ENCODE measurements at places on chromosomes 13 and 19.

DNA sequence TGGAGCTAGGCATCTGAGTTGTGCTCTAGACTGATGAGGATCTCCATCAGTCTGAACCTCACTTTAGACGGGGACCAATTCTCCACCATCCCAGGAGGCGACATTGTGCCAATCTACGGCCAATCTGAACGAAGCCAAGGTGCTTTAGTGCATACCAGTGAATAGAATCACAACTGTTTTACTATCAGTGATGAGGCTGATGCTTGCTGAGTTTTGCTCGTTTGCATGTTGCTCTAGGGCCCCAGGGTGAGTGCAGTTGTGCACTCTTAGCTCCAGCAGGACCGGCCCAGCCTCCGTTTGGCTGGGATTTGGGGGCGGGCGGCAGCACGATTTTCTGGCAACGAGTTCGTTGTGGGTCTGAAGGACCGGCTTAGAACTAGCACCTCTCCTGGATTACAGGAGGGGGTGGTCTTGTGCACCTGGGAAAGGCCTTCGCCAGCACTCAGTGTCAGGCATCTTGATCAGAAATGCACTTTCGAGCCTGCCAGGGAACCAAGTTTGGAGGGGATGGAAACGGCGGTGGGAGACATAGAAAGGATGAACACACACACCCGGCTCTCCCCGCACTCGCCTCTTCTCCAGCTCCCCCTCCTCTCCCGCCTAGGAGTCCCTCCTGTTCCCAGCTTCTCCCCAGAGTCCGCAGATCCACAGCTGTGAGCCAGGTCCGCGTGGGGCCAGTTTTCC lies 4.4 kb downstream of the GSX1 start:
- no peak for DNase-seq

DNA sequence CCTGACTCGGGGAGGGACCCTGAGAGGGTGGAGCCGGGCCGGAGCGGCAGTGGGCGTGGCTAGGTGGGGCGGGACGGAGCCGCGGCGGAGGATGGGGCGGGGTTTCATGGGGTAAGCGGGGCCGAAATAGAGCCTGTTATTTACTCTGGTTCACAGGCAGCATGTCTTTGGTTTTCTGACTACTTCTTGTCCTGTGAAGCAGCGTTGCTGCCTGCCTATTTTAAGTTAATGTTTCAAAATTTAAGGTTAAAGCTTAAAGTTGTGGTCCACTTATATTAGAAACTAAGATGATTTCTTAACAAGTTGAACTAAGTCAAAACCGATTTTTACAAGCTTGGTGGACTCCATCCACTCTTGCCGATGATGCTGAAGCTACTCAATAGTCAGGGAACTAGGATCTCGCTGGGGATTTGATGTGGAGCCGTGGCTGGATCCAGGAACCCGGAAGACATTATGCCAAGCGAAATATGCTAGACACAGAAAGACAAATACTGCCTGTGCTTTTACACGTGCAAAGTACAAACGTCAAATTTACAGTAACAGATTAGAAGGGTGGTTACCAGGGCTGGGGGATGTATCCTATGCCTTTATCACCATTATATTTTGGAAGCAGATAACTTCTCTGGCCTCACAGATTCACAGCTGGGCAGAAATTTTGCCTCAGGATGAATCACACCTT lies 433 bp upstream of the ZNF616 start:
- DNase-seq: no peak

GRCh38 chr19:34458677-34459076 lies 22.9 kb upstream of the WTIP start:
- no peak for DNase-seq

DNA sequence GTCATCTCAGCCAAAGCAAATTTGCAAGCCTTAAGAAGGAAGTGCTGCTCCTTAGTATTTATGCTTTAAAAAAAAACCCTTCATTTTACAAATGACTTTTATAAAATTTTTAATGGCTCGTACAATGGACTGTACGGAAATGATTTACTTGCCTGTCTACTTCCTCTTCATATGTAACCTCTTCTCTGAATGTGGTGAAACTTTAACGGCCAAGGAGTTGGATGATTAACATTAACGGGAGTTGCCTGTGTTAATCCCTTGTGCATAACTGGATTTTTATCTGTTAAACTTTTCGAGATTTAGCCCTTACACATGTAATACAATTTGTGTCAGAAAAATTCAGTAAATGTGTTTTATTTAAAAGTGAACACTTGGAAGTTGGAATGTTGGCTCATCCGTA lies 429.4 kb downstream of the TBC1D4 start:
- no peak for DNase-seq

GRCh38 chr19:58392945-58393724 lies 2.3 kb upstream of the RNF225 start:
- DNase-seq: no peak

GRCh38 chr13:36038785-36039555 lies 92.2 kb downstream of the DCLK1 start:
- DNase-seq: no peak

DNA sequence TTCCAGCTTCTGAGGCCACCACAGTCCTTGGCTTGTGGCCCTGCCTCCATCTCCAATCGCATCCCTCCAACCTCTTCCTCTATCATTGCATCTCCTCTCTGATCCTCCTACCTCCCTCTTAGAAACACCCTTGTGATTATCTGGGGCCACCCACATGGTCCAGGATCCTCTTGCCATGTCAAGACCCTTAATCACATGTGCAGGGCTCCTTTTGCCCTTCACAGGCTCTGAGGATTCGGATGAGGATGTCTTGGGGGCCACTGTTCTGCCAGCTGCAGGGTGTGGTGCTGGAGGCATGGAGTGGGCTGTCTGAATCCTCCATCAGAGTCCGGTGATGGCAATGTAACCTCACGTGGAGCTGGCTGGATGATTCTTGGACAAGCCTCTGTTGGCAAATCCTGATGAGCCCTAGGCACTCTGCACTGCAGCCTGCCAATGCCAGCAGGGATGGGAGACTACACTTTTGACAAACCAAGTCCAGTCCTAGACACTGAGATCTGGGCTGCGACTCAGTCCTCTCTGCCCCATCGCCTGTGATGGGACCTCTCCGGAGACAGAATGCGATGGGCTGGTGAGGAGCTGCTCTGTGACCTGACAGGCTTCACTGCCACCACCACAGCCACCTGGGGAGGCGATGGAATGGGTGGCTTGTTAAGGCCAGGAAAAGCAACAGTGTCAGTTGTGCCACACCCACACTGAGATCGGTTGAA lies 61.2 kb downstream of the CCDC70 start:
- no peak for DNase-seq

- no peak for DNase-seq
These were observed 294.7 kb downstream of the MYO16 start for GRCh38 chr13:108924134-108924533.

GRCh38 chr19:7547159-7547558 lies 11.6 kb downstream of the PNPLA6 start:
- DNase-seq: no peak

- DNase-seq: no peak
These were observed 103.2 kb upstream of the VSTM2B start for GRCh38 chr19:29422486-29423085.
